ENCODE measurements at places on chromosomes 12 and 14.

DNA sequence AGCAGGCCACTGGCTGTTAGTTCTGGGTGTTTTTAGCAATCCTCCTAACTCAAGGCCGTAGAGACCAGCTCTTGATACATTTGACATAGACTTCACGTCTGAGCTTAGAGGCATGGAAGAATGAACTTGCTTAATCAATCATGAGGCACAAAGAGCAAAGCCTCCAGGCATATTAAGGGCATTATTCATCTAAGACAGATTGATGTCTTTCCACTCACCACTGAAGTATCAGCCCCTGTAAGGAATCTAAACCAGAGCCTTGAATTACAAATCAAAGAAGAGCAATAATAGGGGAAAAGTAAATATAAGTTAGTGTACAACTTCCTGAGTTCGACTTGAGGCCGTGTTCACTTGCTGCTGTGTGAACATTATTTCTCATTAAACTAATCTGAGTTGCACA, 1470.7 kb downstream of the AACS start:
- DNase-seq: no peak

DNA sequence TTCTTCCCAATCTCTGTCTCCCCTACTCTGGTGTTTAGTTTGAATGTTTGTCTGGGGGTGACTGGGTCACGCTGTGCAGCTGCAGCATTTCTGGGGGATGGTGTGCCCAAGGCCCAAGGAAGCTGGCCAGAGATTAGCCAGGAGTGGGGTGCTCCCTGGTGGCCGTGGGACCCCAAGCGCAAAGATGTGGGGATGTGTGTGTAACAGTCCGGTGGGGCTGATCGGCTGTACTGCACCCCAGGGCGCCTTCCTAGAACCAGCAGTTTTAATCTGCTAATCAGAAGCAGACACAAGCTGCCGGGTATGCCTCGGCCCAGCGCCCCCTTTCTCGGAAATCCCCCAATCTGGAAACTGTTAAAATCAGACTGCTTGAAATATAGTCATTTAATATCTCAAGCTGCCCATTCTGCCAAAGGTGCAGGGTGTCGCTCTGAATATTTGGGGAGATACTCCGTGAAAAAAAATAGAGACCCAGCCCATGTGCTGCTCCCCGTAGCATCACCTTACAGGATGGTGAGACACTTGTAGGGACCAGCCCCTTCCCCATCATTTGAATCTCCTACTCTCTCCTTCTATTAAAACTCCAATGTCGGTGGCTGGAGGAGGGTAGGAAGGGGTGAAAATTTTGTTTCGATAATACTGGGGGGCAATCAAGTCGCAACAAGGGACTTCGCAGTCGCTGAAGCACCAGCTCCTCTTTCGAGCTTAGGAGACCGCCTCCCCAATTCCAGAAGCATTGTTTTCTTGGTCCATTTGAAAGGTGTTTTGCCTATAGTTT, 4.3 kb downstream of the HOXC9 start:
- DNase-seq: no peak

- DNase-seq: no peak
Observed at GRCh38 chr12:105852951-105853350, 285.8 kb downstream of the NUAK1 start.

- no peak for DNase-seq
Observed at GRCh38 chr12:125143491-125143890, 78.3 kb downstream of the AACS start.

DNA sequence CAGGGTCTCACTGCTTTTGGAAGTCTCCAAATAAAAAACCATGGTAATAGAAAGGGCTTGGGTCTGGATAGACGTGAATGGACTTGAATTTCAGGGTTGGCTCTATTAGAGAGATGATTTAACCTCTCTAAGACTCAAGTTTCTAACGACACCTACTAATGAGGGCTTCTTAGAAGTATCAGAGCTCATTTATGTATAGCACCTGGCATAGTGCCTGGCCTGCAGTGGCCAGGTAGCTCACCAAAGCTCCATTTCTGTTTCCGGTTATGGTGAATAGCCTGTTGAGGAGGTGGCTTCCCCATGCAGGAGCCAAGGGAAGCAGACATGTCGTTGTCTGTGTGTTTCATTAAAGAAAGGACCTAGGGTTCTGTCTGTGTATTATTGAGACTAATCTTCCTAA, 108.6 kb downstream of the ETV6 start:
- no peak for DNase-seq

DNA sequence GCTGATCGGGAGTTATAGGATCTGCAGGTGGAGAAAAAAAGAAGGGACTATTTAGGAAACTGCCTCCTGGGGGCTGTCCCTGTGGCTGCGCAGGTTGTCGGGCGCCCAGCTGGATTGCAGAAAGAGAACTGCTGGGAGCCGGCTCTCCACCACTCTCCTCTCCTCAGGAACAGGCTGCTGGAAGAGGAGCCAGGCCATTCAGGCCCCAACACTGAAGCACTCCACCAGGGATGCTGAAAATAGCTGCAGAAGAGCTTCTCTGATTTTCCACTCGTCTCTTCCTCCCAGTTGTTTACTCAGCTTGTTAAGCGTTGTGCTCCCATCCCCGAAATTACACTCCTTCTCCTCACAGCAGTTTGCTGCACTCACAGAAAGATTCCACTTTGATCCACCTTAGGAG, 347.3 kb downstream of the GLT1D1 start:
- DNase-seq: no peak

- no peak for DNase-seq
Observed at GRCh38 chr12:2625289-2625612, 169.5 kb upstream of the FKBP4 start.

GRCh38 chr14:104865631-104866441, 768 bp downstream of the CEP170B start:
- DNase-seq: no peak

GRCh38 chr14:79631276-79631675, 580.0 kb downstream of the DIO2 start:
- DNase-seq: no peak

- no peak for DNase-seq
Observed at GRCh38 chr12:6326316-6327228, 15.3 kb downstream of the TNFRSF1A start.

DNA sequence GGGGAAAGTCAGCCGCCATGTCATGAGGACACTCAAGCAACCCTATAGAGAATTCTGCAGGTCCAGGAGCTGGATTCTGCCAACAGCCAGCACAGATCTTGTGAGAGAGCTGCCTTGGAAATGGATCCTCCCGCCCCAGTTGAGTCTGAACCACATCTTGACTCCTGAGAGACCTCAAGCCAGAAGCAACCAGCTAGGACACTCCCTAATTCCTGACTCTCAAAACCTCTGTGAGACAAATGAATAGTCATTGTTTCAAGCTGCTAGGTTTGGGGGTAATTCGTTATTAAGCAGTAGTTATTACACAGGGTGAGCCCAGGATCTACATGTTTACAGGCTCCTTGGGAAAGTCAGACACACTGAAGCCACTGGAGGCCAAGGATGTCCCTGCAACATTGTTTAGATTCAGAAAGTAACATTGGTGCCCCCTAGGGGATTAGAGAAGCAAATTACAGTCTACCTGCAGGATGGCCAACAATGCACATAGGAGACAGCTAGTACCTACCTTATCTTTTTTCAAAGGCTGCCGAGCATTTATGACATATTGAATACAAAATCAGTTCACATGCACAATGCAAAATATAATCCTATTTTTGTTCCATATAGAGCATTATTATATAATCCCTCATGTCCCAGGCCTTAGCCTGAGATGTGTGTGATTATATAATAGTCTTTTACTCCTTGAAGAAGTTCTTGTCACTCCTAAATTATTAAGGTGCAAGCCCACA, 57.9 kb upstream of the FICD start:
- DNase-seq: no peak

- DNase-seq: no peak
Observed at GRCh38 chr12:18479256-18479655, 217.9 kb downstream of the PIK3C2G start.

DNA sequence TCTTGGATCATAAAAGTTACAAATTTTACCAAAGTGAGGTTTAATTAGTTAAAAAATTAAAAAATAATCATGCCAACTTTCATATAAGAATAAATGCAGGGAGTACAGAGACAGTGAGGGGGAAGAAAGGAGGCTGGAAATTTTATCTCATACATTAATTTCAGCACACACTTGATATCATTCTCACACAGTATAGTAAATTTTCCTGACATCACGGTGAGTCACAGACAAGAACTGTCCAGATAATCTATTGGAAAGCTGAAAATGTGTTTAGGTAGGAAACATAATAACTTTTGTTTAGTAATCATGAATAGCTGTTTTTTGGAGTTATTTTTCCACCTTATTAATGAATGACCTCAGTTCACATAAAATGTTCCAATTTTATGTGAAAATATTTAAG, 1204.8 kb downstream of the GALC start:
- no peak for DNase-seq

DNA sequence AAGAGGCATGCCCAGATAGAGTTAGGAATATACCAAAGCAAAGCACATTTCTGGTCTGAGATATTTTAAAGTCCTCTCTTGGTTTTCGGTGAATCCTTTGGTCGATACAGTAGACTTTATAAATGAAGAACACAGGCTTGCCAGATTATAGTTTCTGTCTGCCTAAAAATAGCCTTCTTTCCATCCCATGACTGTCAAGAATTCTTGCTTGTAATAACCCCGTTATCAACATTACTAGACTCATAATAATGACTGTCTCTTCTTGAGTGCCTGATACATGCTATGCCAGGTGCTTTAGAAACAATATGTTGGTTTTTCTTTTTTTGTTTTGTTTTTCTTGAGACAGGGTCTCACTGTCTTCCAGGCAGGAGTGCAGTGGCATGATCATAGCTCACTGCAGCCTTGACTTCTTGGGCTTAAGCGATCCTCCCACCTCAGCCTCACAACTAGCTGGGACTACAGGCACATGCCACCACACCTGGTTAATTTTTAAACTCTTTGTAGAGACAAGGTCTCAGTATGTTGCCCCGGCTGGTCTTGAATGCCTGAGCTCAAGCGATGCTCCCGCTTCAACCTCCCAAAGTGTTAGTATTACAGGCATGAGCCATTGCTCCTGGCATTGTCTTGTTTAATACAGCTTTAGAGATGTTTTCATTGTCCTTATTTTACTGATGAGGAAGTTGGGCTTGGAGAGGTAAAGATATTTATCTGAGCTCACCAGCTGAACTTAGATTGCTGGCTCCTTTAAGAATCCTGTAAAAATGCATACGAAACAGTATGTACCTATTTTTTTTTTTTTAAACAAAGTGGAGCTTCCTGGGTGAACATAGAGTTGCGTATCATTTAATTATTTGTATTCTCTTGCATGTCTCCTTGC, 30.4 kb downstream of the CHST11 start:
- DNase-seq: no peak

DNA sequence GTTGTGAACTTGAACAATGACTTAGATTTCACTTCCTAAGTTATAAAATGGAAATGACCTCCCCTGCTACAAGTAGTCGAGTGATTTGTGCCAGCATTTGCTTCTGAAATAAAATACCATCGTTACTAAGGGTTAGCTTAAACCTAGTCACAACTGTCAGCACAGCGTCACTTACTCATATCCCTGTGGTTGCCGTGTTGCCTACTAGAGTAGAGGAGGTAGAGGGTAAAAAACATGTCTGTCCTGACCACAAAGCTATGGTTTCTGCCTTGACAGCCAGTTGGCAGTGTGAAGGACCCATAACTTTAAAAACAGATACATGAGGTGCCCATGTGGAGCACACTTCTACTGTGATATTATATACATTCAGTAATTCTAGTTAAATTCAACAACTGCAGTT, 234.2 kb upstream of the RGS6 start:
- DNase-seq: no peak

DNA sequence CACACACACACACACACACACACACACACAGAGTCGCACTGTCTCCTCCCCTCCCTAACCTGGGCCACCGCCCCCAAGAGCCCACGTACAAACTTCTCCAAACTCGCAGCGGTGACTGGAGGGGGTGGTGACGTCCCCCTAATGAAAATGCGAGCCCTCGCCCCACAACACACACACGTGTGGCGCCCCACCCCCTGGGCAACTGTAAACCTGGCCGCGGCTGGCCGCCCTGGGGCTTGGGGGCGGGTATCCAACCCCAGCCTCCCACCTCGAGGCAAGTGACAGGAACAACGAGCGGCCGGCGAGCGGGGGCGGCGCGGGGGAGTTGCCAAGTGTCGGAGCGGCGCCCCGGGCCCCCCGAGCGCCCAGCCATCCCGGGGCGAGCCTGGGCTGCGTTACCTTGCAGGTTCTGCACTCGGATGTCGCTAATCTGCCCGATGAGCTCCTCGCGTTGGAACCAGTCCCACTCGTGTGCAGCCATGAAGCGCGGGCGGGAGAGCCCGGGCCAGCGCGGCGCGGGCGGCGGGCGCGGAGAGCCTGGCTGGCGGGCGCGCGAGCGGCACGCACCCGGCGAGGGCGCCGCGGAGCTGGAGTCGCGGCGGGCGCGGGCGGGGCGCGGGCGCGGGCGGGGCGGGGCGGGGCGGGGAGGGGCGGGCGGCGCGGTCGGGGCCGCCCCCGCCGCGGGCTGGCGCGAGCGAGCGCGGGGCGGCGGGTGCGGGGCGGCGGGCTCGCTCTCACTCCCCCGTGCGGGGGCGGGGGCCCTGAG, at the start of gene CLMN:
CLMN (minus strand) TSS at position 597 of the 766 bp plus-strand sequence; CDS start at position 481, 116 bp downstream.
- peak; percentile 45 for DNase-seq

DNA sequence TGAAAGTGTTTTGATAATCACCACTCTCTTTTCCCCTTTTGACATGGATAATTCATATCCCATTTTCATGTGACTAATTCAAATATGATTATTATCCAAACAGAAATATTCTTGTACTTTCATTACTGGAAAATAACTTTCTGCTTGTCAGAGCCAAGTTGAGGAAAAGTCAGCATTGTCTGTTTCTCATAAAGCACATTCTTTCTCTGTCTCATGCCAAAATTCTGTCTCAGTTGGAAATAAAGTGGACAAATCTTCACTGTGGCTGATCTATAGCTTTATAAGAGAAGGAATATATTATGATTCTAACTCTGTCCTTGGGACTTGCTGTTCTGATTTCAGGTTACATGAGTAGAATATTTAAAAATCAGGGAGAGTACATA, 22.7 kb upstream of the PRICKLE1 start:
- DNase-seq: no peak

DNA sequence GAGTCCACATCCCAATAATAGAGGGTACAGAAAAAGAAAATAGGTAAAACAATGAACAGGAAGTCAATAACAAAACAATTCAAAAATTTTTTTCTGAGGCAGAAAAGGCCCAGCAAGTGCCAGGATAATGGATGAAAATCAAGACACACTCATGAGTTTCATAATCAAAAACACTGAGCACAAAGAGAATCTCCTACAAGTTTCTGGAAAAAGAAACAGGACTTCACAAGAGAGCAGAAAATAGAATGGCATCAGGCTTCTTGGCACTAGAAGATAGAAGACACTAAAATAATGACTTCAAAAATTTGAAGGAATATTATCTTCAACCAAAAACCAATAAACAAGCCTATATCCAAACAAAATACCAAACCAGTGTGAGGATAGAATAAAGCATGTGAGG, 36.8 kb downstream of the DMAC2L start:
- DNase-seq: no peak

- DNase-seq: no peak
Observed at GRCh38 chr12:46491548-46491947, 119.0 kb upstream of the SLC38A2 start.

DNA sequence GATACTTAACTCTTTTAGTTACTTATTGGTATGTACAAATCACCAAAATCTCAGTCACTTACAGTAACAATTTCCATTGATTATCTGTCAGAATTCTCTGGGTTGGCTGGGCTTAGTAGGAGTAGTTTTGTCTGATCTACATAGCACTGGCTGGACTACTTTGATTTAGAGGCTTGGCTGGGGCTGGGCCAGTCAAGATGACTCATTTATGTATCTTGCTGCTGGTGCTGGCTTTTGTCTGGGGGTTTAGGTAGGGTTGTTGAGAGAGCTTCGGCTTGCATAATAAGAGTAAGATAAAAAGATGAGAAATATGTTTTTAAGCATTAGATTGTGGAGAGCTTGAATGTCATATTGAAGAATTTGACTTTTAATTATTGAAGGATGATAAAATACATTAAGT, 1093.7 kb downstream of the SLC6A15 start:
- no peak for DNase-seq
